NCI-H2029 treated with DMSO at 0.1 percent for 48 hours (cell line): ENCODE measurements at places on chromosomes 4 and X.

GRCh38 chr4:26877406-26877805 is 16.8 kb downstream of the STIM2 start:
- DNase-seq: no peak

GRCh38 chr4:21806991-21807390 is 141.6 kb downstream of the KCNIP4 start:
- DNase-seq: no peak

GRCh38 chr4:175536852-175537453 is 275.1 kb downstream of the GPM6A start:
- DNase-seq: peak; percentile 34

DNA sequence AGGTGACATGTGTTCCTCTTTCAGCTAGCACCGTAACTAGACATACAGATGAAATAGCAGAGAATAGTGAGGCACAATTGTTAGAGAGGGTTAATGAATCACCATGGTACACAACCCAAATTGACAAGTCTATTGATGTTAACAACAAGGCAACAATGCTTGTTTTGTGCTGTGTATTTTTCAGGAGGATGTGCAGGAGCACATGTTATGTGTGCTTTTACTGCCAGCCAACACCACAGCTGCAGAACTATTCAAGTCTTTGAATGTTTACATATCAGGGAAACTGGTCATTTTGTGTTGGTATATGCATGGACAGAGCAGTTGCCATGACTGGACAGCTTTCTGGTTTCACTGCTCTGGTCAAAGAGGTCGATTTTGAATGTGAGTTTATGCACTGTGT is 32.8 kb downstream of the STBD1 start:
- DNase-seq: no peak

- no peak for DNase-seq
Observed at GRCh38 chr4:16942491-16942890, 44.0 kb upstream of the LDB2 start.

- DNase-seq: no peak
Observed at GRCh38 chrX:38462257-38462656, 99.1 kb upstream of the TSPAN7 start.

- no peak for DNase-seq
Observed at GRCh38 chr4:71201057-71201456, 137.8 kb upstream of the SLC4A4 start.

- no peak for DNase-seq
Observed at GRCh38 chr4:174394915-174395314, 111.2 kb downstream of the CEP44 start.

DNA sequence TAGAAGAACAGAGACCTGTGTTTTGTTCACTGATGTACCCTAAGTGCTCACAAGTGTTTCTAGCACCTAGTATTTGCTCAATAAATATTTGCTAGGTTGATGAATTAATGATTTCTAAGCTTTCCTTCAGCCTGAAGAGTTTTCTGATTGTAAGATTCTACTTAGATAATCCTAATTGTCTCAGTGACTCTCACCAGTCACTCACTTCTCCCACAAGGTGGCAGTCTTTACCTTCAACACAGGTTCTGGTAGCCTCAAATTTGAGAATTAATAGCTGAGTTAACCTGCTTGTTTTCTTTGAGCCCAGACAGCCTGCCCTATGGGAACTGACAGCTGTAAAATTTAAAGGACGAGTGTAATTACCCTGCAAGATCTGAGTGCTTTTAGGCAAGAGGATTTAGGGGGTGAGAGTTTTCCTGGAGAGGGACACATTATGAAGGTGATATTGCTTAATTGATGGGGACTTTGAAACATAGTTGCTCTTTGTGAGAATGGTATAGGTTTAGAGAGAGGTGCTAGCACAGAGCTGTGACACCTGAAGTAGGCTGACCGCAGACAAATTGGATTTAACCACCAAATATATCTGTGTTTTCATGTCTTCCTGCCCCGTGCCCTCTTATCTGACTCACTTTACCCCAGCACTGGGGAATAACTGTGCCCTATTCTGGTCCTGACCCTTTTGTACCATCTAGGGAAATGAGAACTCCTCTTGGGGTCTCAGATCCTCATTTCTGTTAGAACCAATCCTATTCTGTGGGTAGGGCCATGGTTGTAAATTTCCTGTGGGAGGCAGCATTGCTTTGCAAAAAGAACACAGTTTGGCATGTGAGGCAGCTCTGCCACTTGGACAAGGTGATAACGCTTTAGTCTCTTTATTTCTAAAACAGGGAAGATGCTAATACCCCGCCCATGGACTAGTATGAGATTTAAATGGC is 27.7 kb downstream of the CD38 start:
- DNase-seq: peak; percentile 6

GRCh38 chr4:70627620-70628019 is 924 bp upstream of the ENAM start:
- DNase-seq: no peak

- DNase-seq: no peak
Observed at GRCh38 chr4:3684546-3684945, 81.6 kb upstream of the ADRA2C start.

DNA sequence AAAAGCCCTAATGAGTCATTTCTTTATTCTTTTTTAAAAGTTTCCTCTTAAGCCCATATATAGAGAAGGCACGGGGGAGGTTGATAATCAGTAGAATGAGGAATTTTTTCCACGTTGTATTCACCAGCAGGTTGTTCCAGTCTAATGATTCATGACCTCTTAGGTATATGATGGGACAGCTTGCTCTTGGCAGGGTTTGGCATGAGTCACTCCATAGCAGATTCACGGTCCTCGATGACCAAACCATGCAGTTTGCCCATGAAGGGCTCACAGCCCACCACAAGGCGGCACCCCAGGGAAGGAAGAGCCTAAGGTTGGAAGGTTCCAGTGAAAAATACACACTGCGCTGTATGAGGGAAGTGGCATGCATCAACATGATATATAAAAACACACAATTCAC is 623.8 kb upstream of the DIPK2B start:
- no peak for DNase-seq

- no peak for DNase-seq
Observed at GRCh38 chr4:155367608-155368007, 9.2 kb downstream of the MAP9 start.

- DNase-seq: no peak
Observed at GRCh38 chr4:69518102-69518501, 22.4 kb upstream of the UGT2B4 start.

DNA sequence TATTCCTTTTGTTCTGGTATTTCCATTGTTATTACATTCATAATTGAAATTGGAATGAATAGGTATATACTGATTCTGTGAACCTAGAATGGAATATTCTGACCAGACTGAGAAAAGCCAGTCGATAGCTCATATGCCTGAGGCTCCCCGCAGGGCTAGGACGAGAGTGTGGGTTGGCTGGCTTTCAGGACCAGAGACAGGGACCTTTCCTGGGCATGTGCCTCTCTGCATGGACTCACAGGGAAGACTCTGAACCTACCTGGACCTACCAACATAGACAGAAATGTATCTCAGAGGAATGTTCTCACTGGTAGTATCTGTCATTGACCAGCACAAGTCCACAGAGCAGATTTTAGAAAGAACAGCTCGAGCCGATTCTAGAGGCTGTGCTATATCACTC is 214.6 kb downstream of the FRMPD4 start:
- no peak for DNase-seq

- no peak for DNase-seq
Observed at GRCh38 chrX:120456973-120457372, 12.1 kb downstream of the LAMP2 start.

GRCh38 chr4:61485056-61485455 is 284.9 kb downstream of the ADGRL3 start:
- DNase-seq: no peak

DNA sequence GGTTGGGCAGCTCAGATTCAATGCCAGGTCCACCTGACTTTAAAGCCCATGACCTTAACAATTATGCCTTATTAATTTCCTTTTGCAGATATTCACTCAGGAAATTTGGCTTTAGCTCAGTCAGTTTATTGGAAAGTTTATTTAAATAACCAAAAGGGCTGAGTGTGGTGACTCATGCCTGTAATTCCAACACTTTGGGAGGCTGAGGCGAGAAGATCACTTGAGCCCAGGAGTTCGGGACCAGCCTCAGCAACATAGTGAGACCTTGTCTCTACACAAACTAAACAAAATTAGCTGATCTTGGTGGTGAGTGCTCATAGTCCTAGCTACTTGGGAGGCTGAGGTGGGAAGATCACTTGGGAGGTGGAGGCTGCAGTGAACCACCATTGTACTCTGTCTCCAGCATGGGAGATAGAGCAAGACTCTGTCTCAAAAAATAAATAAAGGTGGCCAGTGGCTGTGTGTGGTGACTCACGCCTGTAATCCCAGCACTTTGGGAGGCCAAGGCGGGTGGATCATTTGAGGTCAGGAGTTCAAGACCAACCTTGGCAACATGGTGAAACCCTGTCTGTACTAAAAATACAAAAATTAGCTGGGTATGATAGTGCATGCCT is 43.3 kb downstream of the RHOH start:
- DNase-seq: no peak

- no peak for DNase-seq
Observed at GRCh38 chr4:26074712-26075430, 160.9 kb downstream of the SMIM20 start.

GRCh38 chrX:6291444-6291843 is 62.8 kb upstream of the NLGN4X start:
- no peak for DNase-seq

- DNase-seq: no peak
Observed at GRCh38 chr4:99833756-99834155, 17.1 kb downstream of the DAPP1 start.

DNA sequence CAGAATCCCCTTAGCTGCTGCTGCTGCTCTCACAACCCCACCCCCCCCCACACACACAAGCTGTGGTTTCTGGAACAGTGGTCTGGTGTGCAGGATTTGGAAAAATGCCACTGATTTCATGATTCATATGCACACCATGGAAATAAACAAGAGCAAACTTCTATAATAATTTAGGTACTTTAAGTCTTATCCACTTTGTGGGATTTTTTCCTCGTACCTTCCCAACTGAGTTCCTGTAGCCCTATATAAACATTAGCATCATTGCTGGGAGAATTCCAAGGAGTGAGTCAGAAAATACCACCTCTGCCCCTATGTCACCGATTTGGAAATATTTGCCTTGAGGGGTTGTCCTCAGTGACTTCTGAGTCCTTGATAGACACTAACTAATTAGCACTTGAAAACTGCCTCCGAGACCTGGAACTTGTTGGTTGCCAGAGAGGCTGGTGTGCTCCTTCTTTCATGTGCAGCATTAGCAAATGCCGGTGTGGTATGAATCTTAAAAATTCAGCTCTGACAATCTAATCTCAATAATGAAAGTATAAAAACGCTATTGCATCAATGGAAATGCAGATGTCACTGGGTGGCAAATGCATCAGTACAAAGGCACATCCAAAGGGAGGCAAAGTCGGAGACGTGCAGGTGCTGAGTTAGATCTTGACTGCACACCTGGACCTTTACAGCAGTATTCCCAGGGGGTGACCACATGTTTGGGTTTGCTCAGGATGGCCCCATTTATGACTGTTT is 61.8 kb downstream of the CPE start:
- no peak for DNase-seq

DNA sequence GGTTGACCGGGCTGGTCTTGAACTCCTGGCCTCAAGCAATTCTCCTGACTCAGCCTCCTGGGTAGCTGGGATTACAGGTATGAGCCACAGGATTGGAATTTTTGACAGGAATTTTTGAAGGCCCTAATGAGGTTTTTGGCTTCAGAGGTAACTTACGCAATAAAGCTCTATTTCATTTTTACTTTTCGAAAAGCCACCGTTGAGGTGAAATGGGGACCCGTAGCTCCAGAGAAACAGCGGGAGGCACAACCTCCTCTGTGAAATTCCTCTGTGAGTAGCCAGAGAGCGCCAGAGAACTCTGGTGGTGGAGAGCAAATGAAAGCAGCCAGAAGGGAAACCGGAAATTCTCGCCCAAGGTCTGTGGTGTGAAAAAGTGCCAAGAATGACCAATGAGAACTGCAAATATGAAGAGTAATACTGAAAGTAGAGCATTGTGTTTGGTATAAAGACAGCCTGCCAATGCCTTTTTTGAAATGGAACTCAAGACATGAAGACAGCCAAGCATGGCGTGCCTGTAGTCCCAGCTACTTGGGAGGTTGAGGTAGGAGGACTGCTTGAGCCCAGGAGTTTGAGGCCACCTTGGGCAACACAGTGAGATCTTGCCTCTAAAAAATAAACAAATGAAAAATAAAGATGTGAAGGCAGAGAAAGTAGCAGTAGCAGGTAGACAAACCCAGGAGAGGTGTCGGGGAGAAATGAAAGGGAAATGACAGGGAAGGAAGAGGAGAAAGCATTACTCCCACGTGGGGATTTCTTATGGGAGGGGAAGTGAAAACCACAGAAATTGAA is 33.0 kb upstream of the TMEM131L start:
- DNase-seq: no peak

DNA sequence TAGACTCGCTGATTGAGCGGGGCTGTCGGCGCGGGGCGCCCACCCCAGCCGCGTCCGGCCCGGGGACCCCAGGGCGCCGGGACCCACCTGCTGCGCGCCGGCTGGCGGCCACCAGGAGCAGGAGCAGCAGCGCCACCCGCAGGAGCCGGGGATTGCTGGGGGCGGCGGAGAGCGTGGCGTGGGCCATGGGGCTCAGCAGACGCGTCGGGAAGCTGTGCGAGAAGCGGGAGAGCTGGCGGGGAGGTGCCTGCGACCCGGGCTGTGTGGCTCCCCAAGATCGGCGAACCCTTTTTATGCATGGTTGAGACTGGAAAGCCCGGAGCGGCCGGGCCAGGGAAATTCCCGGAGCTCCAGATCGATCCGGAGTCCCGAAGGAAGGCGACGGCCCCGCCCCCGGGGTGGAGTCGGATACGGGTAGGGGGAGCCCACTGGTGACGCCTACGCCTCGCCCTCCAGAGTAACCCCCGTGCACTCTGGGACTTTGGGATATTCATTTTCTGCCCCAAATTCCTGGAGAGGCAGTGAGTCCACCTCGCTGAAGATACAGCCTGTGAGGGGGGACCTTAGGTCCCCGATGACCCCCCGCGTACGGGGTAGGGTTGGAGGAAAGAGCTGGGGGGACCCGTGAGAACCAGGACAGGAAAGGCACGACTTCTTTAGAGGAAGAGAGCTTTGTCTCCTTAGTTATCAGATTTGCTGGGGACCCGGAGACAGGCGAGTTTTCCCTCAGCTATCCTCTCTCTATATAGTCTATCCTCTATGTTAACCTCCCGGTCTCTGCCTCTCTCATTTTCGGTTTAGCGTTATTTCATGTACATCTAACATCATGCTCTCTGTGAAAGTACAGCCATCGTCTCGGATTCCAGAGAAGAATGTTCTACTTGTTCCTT is at the start of gene CXCL3:
TSS of gene CXCL3 (minus strand) at position 265 of the 890 bp plus-strand sequence. CDS start at position 187, 78 bp downstream.
- peak; percentile 12 for DNase-seq

GRCh38 chr4:24849756-24850155 is 54.4 kb downstream of the SOD3 start:
- DNase-seq: no peak
